Stimulated activated CD4-positive, alpha-beta T cell treated with anti-CD3 and anti-CD28 coated beads, Interleukin-4, amount 100 ng/mL, for 24 hours (primary cell): ENCODE measurements at places on chromosomes 7 and 10.

GRCh38 chr10:121974019-121974534 is 940 bp downstream of the NSMCE4A start:
- DNase-seq: no peak

DNA sequence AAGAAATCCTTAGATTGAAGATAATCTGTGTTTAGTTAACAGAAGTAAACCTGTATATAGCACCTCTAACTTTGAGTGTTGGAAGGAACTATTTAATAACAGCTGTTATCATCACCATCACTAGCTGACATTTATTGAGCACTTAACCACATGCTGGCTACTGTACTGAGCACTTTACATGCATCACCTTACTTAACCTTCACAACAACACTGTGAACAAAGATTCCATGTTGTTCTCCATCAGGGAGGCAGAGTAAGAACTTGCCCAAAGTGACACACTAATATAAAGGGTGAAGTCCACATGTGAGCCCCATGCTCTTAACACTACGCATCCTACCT is 182.2 kb downstream of the ST7 start:
- no peak for DNase-seq

DNA sequence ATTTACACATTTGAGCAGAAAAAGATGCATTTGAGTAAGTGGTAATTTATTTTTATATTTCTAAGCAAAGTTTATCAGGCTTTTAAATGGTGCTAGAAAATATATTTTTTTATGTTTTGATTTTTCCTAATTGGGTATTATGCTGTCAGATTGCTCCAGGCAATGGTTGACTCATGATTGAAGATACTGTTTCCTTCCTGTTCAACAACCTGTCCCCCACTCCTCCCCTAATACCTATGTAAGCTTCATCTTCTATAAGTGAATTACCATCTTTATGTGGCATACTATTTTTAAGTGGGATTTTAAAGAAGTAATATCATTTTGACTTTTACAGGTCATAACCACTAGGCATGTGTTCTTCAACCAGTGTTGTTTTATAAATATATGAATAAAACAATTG is 21.4 kb downstream of the TSPAN13 start:
- no peak for DNase-seq

DNA sequence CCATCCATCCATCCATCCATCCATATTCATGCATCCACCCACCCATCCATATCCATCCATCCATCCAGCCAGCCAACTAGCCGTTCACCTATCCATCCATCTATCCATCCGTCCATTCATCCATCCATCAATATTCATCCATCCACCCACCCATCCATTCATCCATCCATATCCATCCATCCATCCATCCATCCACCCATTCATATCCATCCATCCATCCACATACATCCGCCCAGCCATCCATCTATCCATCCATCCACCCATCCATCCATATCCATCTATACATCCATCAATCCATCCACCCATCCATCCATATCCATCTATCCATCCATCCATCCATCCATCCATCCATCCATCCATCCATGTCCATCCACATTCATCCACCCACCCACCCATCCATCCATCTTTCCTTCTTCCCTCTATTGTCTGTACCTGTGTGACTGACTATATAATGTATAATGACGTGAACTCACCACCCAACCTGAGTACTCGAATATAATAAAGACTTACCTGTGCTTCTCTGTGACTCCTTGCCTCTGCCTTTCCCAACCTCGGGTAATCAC is 2.5 kb downstream of the INMT start:
- DNase-seq: no peak

- no peak for DNase-seq
Measured at GRCh38 chr7:6571160-6571779, 6.0 kb upstream of the ZDHHC4 start.
